Cardiac atrium fibroblast (primary cell): ENCODE measurements at places on chromosomes 7 and 10. TPM values are rescaled to one million over a fixed set of nuclear protein-coding genes. Genes with fewer than 3 reads are reported as not detected.

Gene MSS51
- 0.65 and 1.3 TPM in 2 replicates for total RNA-seq

Gene ASCC1
- total RNA-seq: 18.2 and 21.9 TPM in 2 replicates

Gene OR2A12
- not detected in 2 replicates for total RNA-seq

Gene CABCOCO1
- total RNA-seq: 0.81 TPM in 1 of 2 replicates, not detected in the other

Gene MRLN
- not detected in 2 replicates for total RNA-seq

Gene NCF1
- total RNA-seq: 0.32 TPM in 1 of 2 replicates, not detected in the other

Gene ZFYVE27
- 8.5 and 14.4 TPM in 2 replicates for total RNA-seq

Gene SEMA4G
- total RNA-seq: 0.81 and 4.2 TPM in 2 replicates

Gene TYW1B
- total RNA-seq: 3.8 and 3.9 TPM in 2 replicates

Gene SUGCT
- total RNA-seq: 1.6 and 2.9 TPM in 2 replicates

Gene CPXM2
- 0.18 and 2.1 TPM in 2 replicates for total RNA-seq

Gene CDNF
- total RNA-seq: 0.36 and 3.6 TPM in 2 replicates

Gene ZPBP
- total RNA-seq: not detected in 2 replicates

Gene STEAP4
- 2.0 and 38.9 TPM in 2 replicates for total RNA-seq
